Upper lobe of left lung (tissue), 6 donors: ENCODE measurements at places on chromosomes 13 and 19.

- no peak overlapping the region for H3K27ac ChIP-seq
- no peaks in the 10 kb centered on the region for H3K27me3 ChIP-seq
- no peaks in the 10 kb centered on the region for H3K36me3 ChIP-seq
- no peak for DNase-seq
These were observed 5.1 kb downstream of the LYPD5 start for GRCh38 chr19:43797118-43797517.

DNA sequence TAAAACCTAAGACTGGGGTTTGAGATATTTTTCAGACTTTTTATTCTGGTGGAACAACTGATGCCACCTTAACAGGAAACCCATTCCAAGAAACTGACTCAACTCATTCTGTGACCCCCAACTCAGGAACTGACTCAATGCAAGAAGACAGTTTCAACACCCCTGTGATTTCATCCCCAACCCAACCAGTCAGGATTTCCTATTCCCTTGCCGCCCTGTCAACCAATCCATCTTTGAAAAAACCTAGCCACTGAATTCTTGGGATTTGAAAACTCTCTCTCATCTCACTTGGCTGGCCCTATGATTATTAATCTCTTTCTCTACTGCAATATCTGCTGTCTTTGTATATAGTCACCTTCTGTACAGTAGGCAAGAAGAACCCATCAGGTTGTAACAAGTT, 1211.9 kb upstream of the ATXN8OS start:
- no peaks in the 10 kb centered on the region for H3K4me1 ChIP-seq
- no peak for DNase-seq
- H3K36me3 ChIP-seq: no peaks in the 10 kb centered on the region
- H3K27ac ChIP-seq: no peak overlapping the region
- no peaks in the 10 kb centered on the region for H3K27me3 ChIP-seq

GRCh38 chr19:17385878-17386611, 8.0 kb downstream of the CCDC194 start:
- peak; percentile 62 for DNase-seq
- no peak overlapping the region for H3K27ac ChIP-seq
- H3K27me3 ChIP-seq: no peaks in the 10 kb centered on the region
- peaks cover 21% of the 10 kb centered on the region for H3K4me1 ChIP-seq

DNA sequence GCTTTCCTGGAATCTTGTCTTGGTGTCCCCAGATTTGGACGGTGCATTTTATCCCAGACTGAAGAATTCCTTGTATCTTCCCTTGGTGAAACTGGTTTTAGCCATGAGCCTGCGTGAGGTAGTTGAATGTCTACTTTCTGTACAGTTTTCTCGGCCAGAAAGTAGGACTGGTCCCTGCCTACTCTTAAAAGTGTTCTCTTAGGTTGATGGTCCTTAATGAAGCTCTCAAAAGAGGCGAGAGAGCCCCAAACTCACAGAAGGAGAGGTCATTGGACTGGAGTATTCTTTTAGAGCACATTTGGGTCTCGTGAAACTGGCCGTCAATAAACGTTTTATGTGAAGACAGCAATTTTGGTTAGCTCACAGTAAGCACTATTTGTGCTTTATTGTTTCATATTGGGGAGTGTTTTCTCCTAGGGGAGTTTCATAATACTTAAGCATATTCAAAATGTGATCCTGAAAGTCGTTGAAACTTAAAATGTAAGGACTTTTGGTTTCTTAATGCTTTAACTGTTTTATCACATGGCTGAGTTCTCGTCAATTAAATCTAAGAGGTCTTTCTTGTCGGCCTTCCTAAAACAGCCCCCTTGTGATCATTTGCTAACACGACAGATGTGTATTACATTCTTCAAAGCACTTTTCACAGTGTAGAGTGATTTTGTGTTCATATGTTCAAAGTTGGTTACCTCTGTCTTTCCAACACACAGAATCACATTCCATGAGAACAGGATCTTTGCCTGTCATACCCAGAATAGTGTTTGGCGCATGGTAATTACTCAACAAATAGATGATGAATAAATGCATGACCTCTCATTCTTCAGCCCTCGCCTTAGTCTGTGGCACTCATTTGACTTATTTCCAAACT, 889 bp downstream of the GTF2F2 start:
- no peaks in the 10 kb centered on the region for H3K27me3 ChIP-seq
- peak overlapping the region; percentile 83 for H3K4me3 ChIP-seq
- peak overlapping the region; percentile 84 for H3K27ac ChIP-seq
- H3K4me1 ChIP-seq: peaks cover 11% of the 10 kb centered on the region

GRCh38 chr13:23778879-23779278, 110.3 kb downstream of the MIPEP start:
- H3K36me3 ChIP-seq: no peaks in the 10 kb centered on the region
- no peak overlapping the region for H3K27ac ChIP-seq
- no peaks in the 10 kb centered on the region for H3K27me3 ChIP-seq
- DNase-seq: no peak
- no peak overlapping the region for H3K4me3 ChIP-seq
- peaks cover 12% of the 10 kb centered on the region for H3K4me1 ChIP-seq

GRCh38 chr13:85995788-85996418, 196.7 kb upstream of the SLITRK6 start:
- H3K4me1 ChIP-seq: no peaks in the 10 kb centered on the region
- no peaks in the 10 kb centered on the region for H3K36me3 ChIP-seq
- no peak overlapping the region for H3K27ac ChIP-seq
- no peak for DNase-seq

DNA sequence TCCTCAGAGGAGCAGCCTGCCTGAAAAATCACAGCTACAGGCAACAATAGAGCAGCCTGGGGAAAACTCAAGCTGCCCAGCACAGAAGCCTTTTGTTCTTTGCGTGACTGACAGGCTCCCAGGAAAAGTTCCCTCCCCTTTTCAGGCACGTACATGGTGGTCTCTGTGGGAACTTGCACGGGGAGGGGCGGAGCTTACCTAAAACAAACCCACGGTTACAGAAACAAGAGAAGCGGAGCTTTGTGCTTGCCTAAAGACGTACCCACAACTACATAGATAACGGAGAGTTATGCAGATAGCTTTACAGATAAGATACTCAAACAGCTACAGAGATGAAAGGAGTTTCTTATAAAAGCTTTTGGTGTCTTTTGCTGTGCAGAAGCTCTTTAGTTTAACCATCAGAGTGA, 11.4 kb downstream of the ETFB start:
- H3K27ac ChIP-seq: no peak overlapping the region
- H3K27me3 ChIP-seq: no peaks in the 10 kb centered on the region
- no peak overlapping the region for H3K4me3 ChIP-seq

GRCh38 chr19:54430306-54431254, 15.3 kb downstream of the TTYH1 start:
- H3K4me3 ChIP-seq: no peak overlapping the region
- no peak for DNase-seq
- H3K27ac ChIP-seq: no peak overlapping the region
- peaks cover 13% of the 10 kb centered on the region for H3K27me3 ChIP-seq
- peaks cover 23% of the 10 kb centered on the region for H3K4me1 ChIP-seq
- no peaks in the 10 kb centered on the region for H3K36me3 ChIP-seq

- H3K4me1 ChIP-seq: peaks cover 25% of the 10 kb centered on the region
- peak overlapping the region; percentile 81 for H3K4me3 ChIP-seq
- no peak for DNase-seq
- H3K36me3 ChIP-seq: no peaks in the 10 kb centered on the region
These were observed 1.4 kb upstream of the RAB20 start for GRCh38 chr13:110562696-110563462.

GRCh38 chr19:5138606-5139582, 170.0 kb downstream of the KDM4B start:
- H3K27ac ChIP-seq: no peak overlapping the region
- H3K4me3 ChIP-seq: no peak overlapping the region
- DNase-seq: peak; percentile 50
- H3K36me3 ChIP-seq: peaks cover 96% of the 10 kb centered on the region

GRCh38 chr13:42055500-42056085, 7.1 kb downstream of the DGKH start:
- H3K27me3 ChIP-seq: no peaks in the 10 kb centered on the region
- no peak for DNase-seq
- H3K4me1 ChIP-seq: peaks cover 4% of the 10 kb centered on the region
- no peaks in the 10 kb centered on the region for H3K36me3 ChIP-seq
- no peak overlapping the region for H3K4me3 ChIP-seq
- H3K27ac ChIP-seq: no peak overlapping the region

GRCh38 chr19:45079911-45080370, 881 bp downstream of the GEMIN7 start:
- peak overlapping the region; percentile 97 for H3K4me3 ChIP-seq
- H3K4me1 ChIP-seq: peaks cover 32% of the 10 kb centered on the region
- peak overlapping the region; percentile 82 for H3K27ac ChIP-seq
- H3K36me3 ChIP-seq: peaks cover 9% of the 10 kb centered on the region
- DNase-seq: no peak

DNA sequence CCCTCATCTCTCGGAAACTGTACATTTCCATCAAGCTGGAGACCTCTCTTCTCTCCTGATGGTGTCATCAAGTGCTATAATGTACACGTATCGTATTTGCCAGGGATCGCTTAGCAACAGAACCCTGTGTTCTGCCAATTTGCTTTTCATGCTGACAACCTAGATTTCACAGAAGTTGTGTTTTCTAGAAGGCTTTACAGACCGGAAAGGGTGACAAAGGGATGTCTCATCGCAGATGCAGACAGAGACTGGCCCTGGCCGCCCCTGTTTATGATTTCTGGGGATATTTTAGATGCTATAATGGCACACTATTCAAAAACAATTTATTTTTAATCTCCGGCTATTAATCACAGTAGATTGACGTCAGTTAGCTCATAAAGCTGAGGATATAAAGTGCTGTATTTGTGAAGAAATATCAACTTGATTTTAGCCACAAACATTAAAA, 291.4 kb downstream of the IRS2 start:
- H3K27me3 ChIP-seq: no peaks in the 10 kb centered on the region
- DNase-seq: no peak
- no peaks in the 10 kb centered on the region for H3K4me1 ChIP-seq
- no peaks in the 10 kb centered on the region for H3K36me3 ChIP-seq
- H3K27ac ChIP-seq: no peak overlapping the region

DNA sequence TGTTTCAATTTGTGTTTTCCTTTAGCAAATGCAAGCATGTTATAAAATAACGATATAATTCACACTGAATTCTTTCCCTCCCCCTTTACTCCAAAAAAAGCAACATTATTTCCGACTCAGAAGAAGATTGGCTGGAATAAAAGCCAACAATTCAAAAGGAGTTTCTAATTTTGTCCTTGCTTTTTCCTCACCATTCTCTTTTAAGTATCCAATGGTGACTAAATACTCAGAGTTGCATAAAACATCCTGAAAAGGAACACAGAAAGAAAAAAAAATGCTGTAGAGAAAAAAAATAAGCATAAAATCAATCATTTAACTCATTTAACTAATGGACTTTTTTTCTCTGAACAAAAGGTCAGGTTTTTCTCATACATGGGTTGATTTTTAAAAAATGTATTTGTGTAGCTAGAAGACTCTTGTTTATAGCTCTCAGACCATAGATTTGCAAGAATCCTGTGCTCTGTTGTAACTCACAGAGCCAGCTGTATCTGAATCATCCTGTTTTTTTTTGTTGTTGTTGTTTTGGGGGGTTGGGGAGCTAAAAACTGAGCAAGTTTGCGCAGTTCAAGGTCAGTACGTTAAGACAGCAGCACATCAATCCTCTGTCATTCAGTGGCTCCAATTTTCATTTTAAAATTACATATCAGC, 108.1 kb downstream of the PCDH17 start:
- H3K4me3 ChIP-seq: no peak overlapping the region
- H3K27me3 ChIP-seq: no peaks in the 10 kb centered on the region
- no peaks in the 10 kb centered on the region for H3K36me3 ChIP-seq
- no peak for DNase-seq
- no peak overlapping the region for H3K27ac ChIP-seq

DNA sequence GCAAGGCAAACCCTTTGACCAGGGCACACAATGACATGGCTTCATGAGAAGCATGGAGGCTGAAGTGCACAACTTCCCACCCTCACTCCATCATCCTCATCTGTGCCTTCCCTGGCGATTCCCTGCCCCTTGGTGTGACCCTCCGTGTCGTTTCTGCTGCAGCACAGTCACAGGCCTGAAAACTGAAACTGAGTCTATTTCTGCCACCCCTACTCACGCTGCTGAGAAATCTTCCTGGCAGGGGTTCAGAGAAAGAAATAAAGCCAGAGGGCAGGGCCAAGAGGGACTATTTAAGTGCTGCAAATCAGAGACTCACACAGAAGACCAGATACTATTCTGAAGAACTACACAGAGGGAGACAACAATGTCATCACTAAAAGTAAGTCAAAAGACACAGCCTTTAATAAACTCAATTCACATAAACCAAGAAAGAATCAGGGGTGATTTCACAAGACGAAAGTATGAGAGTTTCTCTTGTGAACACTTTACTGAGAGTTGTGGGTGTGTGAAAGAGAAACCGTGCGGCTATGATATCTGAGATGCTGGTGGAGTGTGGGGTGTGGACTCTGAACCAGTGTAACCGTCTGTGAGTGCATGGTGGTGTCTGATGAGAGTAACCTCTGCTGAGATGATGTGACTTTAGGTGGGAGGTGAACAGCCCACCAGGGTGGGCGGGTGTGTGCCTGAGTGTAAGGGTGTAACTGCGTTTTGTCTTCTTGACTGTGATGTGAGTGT, 23.5 kb downstream of the LGALS16 start:
- no peaks in the 10 kb centered on the region for H3K27me3 ChIP-seq
- H3K4me1 ChIP-seq: peaks cover 16% of the 10 kb centered on the region
- H3K36me3 ChIP-seq: no peaks in the 10 kb centered on the region
- no peak for DNase-seq

DNA sequence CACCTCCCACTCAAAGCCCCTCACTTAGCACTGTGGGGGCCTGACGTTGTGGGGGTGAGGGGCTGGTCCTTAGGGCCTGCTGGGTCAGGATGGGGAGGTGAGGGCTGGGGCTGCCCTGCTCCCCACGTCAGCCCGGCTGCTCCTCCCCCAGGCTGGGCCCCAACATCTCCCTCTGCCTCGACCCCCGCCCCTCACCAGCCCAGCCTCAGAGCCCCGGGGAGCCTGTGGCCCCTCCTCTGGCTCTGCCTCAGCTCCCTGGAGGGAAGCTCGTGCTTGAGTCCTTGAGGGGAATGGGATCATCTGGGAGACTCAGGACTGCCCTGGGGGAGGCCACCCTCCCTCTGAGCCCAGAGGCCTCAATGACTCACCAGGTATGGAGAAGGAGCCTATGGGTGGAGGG, 6.8 kb downstream of the LILRA4 start:
- H3K36me3 ChIP-seq: no peaks in the 10 kb centered on the region
- H3K4me1 ChIP-seq: no peaks in the 10 kb centered on the region

- H3K27me3 ChIP-seq: no peaks in the 10 kb centered on the region
- peak overlapping the region; percentile 79 for H3K27ac ChIP-seq
These were observed 586 bp downstream of the MRI1 start for GRCh38 chr19:13764821-13765394.

DNA sequence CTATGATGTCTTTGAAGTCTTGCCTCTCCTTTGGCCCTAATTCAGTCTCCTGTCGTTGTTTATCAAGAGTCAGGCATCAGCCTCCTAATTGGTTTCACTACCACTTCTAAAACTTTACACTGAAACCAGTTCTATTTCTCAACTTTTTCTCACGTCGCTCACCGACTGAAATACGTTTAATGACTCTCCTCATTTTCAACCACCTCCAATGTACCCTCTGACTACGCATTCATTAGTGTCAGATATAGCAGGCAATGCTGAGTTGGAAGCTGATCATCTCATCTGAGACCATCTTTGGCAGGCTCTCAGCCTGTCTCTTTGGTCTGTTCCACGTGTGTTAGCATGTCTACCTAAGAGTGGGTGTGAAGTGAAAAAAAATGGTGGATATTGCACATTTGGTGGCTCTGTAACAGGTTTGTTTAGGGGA, 128.1 kb downstream of the KL start:
- no peak overlapping the region for H3K27ac ChIP-seq
- H3K4me3 ChIP-seq: no peak overlapping the region
- H3K36me3 ChIP-seq: peaks cover 3% of the 10 kb centered on the region
